ENCODE measurements at places on chromosomes 5 and 9.

DNA sequence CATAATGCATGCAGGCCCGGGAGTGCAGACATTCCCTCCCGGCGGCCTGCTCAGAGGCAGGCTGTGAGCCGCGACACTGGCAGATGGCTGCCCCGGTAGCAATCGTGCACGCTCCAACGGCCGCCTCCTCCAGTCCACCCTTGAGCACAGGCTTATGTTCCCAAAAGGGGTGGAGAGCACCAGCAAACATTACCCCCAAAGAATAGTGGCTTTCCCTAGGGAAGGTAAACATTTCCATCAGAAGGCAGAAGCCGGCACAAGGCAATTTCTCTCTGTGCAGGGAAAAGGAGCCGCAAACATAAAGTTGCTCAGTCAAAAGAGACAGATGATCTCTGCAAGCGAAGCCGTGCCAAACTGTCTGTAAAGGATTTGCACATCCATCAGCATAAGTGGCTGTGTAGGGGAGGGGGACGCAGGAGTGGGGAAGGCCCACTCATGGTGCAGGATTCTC is 92.5 kb downstream of the SIL1 start:
- DNase-seq: no peak

- DNase-seq: no peak
Measured at GRCh38 chr5:76385540-76385939, 17.5 kb upstream of the IQGAP2 start.

DNA sequence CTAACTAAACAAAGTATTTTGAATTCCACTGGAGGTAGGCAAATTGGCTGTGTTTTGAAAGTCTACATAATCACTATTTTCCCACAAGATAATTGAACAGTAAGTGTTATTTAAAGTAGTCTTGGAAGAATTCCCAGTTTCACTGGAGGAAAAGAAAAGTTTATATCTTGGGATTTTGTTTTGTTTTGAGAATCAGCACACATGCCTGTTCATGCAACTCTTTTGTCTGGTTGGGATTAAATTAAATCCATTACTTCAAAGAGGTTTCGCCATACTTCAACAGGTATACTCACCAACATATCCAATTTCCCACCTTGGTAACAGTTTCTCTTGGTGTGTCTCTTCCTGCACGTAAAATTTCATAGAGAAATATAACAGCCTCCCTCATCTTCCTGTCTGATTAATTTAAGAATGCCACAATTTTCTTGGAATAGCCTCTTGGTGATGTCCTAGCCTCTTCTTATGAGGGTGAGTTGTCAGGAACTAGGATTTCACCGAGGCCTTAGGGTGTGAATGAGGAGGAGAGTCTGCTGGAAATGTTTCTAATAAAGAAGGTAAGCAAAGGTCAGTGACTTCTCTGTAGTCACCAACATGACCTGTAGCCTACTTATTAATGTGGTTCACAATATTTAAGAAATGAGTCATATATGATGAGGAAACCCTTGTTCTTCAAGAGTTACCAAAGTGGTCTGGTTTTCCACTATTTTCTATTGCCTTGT is 48.1 kb downstream of the ITGA2 start:
- DNase-seq: no peak

DNA sequence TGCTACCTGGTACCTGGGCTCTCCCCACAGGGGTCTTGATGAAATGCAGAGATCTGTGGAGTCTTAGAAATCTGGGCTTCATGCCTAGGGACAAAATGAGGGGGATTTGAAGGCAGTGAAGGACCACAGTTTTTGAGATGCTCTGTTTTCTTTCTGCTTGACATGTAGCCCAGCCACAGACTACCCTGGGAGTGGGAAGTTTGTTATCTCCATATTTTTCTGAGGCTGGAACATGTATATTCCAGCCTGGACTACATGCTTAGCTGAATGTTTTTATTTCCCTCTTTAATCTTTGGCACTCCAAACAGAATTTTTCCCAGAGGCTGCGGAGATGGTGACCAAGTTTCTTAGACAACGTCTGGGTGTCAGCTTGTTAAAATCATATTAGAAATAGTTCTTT is 252.9 kb downstream of the PAPPA start:
- DNase-seq: no peak

GRCh38 chr5:314676-315487 is 6.6 kb upstream of the AHRR start:
- no peak for DNase-seq

DNA sequence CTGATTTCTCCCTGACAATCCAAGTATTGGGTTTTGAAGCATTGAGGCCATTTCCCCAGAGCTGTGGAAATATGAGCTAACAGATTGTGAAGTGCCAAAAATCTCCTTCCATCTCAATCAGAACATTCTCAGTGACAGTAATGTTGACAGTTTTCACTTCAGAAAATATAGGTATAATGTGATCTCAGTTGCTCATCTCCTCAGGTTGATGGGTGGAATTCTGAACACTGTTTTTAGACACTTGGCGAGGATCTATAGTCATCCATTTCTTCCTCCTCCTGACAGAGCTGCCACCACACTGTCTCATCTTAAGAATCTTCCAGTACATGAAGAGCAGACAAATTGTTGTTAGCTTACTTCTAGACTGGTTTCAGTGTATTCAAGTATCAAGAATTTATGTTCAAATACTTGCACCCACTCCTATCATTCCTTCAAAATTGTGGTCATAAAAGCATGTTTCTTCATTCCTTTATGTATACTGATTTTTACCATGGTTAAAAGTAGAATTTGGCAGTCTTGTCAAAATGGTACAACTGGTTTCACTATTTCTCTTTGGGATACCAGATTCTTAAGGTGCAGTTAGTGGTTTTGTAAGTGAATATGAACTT is 199.7 kb upstream of the TLE4 start:
- DNase-seq: no peak

DNA sequence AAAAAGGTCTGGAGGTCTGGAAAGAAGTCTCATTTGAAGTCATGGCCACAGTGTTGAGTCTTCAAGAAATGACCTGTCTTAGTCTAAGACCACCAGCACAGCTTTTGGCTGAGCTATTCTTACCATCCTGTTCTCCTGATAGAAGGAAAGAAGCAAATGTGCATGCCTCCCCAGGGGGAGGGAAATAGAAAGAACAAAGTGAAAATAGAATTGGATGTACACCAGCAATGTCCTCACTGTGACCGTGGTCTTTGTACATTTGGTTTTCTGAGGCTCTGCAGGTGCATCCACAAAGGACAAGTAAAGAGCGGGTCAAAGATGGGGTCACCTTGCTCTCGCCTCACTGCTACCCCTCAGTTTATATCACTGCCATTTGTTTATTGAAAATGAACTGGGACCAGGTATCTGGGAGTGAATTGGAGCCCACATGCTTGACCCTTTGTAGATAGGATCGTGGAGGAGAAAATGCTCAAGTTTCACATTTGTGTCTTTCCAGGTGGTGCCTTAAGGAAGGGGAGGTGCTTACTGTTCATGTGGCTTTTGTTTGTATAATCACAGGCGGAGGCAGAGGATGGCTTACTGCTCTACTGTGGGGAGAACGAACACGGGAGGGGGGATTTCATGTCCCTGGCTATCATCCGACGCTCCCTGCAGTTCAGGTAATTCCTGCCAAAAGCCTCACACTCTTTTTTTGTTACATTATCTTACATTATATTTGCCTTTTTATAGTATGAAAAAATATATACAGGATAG is 147.8 kb downstream of the LIFR start:
- no peak for DNase-seq

- no peak for DNase-seq
Measured at GRCh38 chr5:74390822-74391221, 249.7 kb downstream of the ENC1 start.

DNA sequence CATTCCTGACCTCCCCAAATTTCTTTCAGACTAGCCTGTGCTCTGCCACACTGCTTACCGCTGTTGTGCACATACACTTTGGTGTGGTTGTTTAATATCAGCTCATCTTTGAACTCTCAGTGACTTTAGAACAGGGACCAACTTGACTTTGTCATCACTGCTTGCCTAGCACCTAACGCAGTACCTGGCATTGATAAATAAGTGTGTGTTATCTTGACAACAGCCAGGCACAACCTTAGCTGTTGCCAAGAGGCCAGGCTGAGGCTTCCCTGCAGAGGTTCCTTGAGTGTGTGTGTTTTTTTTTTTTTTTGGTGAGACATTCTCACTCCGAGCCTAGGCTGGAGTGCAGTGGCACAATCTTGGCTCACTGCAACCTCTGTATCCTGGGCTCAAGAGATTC is 41.0 kb upstream of the SLC28A3 start:
- no peak for DNase-seq

DNA sequence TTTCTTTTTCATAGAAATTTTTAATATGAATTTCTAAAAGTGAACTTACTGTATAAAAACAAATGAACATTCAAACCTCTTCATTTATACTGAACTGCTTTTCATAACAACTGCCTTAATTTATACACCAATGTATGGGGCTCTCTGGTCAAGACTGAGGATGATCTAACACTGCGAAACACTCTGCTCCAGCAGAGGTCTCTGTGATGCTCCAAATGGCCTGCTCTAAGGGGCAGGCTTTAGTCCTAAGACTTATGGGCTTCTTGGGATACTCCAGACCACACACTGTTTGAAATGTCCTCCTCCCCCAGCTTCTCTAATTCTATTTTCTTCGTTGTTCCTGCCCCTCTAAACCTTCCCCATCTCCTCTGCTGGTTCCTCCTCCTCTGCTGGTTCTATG is 58.5 kb downstream of the LIFR start:
- DNase-seq: no peak

DNA sequence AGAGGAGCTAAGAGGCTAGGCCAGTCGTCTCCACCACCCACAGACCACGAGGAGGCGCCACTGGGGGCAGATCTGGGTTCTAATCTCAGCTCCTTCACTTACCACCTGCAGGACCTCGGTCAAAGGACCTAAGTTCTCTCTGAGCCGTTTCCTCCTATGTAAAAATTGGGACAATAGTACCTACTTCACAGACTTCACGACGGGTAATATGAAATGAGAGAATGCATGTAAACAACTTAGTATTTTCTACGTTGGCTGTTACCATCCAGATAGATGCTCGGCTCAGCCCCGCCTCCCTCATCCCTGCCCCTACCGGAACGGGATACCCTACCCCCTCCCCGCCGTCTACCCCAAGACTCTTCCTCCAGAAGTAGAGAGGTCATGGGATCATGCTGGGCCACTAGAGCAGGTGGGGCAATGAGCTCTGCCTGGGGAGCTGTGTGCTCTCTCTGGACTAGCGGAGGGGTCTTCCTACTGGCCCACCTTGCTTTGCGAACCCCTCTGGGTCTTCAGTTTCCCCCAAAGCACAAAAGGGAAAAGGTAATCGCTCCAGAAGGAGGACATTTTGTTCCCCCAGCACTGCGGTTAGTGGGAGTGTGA is 541 bp downstream of the GNPDA1 start:
- DNase-seq: no peak

- DNase-seq: no peak
Measured at GRCh38 chr5:129771058-129771838, 23.4 kb downstream of the MINAR2 start.

GRCh38 chr9:90523958-90524357 is 118.7 kb downstream of the DIRAS2 start:
- DNase-seq: no peak

- DNase-seq: no peak
Measured at GRCh38 chr9:22469928-22470544, 23.4 kb downstream of the DMRTA1 start.

GRCh38 chr5:168734620-168735300 is 155.6 kb upstream of the PANK3 start:
- DNase-seq: no peak

DNA sequence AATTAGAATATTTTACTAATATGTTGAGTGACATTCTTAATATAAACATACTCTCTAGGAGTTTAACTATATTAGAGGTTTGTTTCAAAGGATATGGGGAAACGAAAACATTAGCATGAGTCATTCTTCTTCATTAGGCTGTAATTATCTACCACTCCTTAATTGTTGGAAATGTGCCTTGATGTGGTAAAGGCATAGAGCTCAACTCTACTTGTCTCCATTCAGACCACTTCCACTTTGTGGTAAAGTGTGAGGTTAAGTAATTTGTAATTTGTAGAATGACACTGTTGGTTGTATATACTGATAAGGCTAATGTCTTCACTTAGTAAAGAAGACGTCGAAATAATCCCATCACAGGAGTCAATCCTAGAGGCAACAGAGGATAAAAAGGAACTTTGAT is 58.1 kb downstream of the HAPLN1 start:
- no peak for DNase-seq
